ENCODE measurements at places on chromosomes 7 and 10.

- peak; percentile 95 for DNase-seq
These were observed at the start of gene ERCC6 for GRCh38 chr10:49538381-49539319. ERCC6 (minus strand) TSS chr10:49539121.

GRCh38 chr7:34192906-34193305 is 287.6 kb downstream of the BMPER start:
- DNase-seq = no peak

DNA sequence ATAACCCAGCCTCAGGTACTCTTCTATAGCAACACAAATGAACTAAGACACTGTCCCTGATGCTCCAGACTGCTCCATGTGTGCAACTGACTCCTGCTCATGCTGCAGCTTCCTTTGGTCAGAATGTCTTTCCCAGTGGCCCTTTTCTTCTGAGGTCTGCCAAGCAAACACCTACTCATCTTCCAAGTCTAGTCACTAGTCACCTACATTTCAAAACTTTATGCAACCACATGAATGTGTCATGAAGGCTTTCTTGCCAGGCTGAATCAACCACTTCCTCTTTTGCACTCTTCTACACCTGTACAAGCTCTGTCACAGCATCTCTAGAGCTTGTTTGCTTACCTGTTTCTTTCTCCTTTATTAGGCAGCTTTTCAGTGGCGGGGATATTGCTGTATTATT is 75.8 kb downstream of the LSMEM1 start:
- no peak for DNase-seq

- no peak for DNase-seq
These were observed 355.0 kb downstream of the RNLS start for GRCh38 chr10:88228130-88228529.

DNA sequence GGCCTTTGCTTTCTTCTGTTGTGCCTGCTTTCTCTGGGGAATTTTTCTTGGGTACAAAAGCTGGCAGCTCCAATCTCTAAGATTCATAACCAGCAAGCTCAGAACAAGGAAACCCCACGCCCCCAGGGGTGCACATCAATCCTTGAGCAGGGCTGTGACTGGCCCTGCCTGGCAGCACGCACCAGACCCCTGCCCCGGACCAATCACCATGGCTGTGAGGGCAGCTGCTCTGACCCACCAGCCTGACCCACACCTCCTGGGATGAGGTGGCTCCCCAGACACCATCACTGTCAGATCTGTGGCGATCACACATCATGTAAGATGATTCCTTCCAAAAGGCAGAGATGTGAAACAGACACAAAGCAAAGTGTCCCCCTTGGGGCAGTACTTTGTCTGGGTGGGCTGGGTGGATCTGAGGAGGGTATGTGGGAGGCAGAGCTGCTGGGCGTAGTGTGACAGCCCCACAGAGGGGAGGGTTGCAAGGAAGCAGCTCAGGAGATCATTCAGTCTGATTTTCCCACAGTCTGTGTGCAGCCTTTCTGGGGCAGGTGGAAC is 175.5 kb upstream of the SHH start:
- DNase-seq = no peak

DNA sequence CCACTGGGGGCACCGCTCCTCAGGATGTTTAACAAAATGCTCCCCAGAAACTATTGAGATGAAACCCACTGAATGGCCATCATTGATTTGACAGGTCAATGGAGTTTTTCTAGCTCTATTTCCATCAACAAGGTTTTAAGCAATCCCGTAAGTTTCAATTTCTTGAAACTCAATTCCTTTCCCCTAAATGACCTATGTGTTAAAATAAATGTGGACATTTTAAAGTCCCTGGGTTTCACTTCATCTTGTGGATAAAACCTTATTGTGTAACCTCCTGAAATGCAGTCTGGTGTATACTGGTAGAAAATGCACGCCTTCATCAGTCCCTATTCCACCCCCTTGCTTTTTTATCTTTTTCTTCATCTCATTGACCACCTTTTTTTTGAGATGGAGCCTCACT is 8.9 kb upstream of the C7orf33 start:
- DNase-seq = no peak

GRCh38 chr10:77828377-77828776 is 98.2 kb downstream of the DLG5 start:
- DNase-seq = no peak

GRCh38 chr7:94289071-94289470 is 105.6 kb upstream of the COL1A2 start:
- DNase-seq = no peak

- DNase-seq = no peak
These were observed 122.9 kb upstream of the KCTD7 start for GRCh38 chr7:66505531-66506451.
